ENCODE measurements at places on chromosomes 7 and 10. TPM values are rescaled to one million over a fixed set of nuclear protein-coding genes. Genes with fewer than 3 reads are reported as not detected.
A peak's percentile ranks its signal among the peaks of the same experiment; 100 is the strongest.

DNA sequence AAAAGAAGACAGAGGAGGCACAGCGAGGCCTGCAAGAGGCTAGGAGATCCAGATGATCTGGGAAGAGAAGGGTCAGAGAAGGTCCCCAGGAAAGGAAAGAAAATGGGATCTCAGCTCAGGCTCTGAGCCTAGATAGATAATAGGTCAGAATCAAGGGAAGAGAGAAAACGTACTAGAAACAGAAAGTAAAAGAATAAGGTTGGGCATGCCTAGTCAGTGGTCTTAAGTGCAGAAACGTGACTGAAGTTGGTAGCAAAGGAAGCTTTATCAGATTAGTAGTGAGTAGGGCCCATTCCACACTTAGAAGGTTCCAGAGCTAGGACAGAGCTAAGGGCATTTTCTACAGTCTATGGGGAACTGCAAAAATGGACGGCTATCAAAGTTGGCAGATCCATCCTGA lies 84.8 kb upstream of the ASAH2 start:
- no peak for DNase-seq

- DNase-seq, result no peak
These were observed 127.8 kb upstream of the PPIF start for GRCh38 chr10:79219322-79219957.

GRCh38 chr10:35424680-35425285 lies 88.5 kb downstream of the CCNY start:
- DNase-seq, result no peak

DNA sequence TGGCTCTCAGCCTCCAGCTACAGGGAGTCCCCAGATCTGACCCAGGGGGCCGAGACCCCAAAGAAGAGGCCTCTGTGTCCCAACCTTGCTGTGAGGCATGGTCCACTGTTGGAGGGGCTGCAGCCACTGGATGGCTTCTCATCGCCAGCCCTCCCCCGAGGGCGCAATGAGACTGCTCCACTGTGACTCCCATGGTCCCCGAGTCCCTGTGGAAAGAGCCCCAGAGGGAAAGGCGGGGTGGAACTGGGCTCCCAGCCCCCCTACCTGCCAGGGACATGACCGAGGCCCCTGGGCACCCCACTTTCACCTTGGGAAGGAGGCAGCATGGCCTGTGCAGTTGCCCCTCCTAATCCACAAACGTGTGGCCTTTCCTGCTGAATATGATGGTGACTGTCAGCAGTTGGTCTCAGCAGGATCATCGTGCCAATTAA lies 33.5 kb upstream of the RET start:
- DNase-seq, result no peak

DNA sequence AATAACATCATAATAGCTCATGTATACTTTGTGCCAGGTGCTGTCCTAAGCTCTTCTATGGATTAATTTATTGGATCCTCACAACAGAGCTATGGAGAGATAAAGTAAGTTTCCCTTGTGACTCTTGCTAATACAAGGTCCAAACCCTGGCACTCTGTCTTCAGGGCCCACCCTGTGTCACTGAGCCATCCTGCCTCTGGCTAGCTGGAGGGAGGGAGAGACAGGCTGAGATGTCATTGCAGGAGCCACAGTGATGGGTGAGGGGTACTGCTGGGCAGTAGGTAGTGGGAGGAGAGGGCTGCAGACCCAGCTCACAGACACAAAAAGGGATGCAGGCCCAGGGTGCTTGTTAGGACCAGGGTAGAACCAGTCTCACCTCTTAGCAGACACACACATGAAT lies 16.9 kb downstream of the GCK start:
- DNase-seq, result no peak

DNA sequence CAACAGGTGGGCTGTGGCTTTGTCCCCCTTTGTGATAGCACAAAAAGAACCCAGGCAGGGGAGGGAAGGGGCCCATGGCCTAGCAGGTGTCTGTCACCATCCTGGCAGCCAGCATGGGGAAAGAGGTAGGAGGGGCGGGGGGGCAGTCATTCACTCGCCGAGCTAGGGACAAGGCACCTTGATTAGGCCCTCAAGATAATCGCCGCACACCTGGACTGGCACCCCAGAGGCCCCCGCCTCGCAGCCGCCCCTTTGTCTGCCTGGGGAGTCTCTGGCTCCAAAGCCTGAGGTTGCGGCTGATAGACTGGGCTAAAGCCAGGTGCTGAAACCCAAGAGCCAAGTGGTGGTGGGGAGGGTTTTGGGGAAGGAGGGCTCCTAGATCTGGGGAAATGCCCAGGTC lies 151.2 kb upstream of the PCBD1 start:
- no peak for DNase-seq

- no peak for DNase-seq
These were observed 16.9 kb downstream of the MEOX2 start for GRCh38 chr7:15669443-15670090.

DNA sequence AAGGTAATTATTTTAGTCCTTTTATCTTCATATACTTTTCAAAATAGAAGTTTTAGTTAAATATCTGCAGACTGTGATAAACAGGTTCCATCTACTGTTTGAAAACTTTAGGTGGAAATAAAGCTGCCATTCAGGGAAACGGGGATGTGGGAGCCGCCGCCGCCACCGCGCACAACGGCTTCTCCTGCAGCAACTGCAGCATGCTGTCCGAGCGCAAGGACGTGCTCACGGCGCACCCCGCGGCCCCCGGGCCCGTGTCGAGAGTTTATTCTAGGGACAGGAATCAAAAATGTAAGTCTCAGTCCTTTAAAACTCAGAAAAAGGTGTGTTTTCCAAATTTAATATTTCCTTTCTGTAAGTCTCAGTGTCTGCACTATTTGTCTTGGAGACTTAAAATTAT lies 11.0 kb downstream of the SUN1 start:
- no peak for DNase-seq

GRCh38 chr7:138608275-138608674 lies 92.9 kb downstream of the SVOPL start:
- no peak for DNase-seq

- peak; percentile 9 for DNase-seq
These were observed 5.3 kb downstream of the BMI1 start for GRCh38 chr10:22326145-22326702.

DNA sequence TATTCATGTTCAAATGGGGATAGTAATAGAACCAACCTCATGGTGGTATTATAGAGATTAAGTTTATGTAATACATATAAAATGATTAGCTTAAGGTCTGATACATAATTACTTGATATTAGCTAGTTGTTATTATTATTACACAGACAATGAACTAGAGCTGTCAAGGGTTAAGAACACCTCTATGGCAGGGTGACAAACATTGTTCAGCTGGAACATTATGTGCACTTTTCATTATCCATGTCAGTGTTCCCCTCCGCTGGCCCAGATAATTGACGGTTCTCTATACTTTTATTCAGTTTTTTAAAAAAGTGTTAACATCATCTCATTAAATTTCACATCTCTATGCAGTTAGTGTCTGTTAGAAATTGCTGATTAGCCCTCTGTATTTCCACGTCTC lies 142.1 kb downstream of the CDK14 start:
- no peak for DNase-seq

DNA sequence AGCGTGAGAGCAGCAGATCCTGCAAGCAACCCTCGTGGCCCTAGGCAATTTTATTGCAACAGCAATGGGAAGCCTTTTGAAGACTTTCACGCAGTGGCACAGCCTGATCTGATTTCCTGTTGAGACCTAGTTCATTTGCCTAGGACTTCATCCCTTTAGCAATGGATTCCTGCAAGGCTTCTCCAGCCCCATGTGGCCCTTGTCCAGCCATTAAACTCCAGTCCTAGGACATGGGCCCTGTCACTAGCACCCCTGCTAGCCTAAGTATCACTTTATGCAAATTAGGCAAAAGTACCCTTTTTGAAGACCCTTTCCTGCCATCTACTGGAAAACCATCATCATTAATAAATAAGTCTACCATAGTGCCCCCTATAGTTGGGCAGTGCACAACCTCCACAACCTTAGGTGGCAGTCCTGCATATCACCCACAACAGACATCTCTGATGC lies 379.4 kb downstream of the GALNT17 start:
- DNase-seq, result no peak

DNA sequence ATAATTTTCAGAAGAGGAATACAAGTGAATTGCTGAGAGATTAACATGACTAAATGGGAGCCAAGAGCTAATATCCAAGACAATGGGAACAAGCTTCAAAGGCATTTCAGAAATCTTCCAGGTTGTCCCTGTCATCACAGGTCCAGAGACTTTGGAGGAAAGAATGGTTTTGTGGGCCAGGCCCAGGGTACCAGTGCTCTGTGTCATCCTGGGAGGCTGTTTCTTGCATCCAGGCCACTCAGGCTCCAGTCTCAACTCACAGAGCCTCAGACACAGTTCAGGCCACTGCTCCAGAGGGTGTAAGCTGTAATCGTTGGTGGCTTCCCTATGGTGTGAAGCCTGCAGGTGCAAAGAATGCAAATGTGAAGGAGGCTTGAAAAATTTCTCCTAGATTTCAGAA lies 170.4 kb upstream of the NRG3 start:
- DNase-seq, result no peak

DNA sequence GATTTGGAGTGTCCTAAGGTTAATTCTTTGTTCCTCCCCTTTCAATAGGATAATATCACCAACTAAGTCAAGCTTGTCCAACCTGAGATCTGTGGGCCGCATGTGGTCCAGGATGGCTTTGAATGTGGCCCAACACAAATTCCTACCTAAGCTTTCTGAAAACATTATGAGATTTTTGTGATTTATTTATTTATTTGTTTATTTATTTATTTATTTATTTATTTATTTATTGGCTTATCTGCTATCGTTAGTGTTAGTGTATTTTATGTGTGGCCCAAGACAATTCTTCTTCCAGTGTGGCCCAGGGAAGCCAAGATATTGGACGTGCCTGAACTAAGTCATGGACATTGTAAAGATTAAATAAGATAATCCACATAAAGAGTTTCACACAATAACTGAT lies 446.0 kb downstream of the PARD3 start:
- no peak for DNase-seq

DNA sequence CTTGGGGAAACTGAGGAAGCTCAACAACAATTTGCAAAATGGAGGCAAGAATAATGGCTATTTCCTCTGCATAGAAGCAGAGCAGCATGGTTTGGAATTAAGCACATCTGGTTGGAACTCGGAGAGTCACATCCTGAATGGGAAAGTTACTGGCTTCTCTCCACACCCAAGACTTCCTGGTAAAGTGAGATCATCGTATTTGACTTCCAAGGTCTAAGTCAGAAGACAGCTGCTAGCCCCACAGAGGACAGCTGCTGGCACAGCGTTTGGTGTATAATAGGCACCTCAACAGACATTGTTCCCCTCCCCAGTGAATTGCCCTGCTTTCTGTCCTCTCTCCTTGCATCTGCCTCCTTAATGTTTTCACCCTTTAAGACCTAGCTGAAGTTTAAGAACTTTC lies 37.0 kb upstream of the NRF1 start:
- no peak for DNase-seq

GRCh38 chr7:159098424-159098786 lies 46.3 kb downstream of the VIPR2 start:
- DNase-seq, result no peak

DNA sequence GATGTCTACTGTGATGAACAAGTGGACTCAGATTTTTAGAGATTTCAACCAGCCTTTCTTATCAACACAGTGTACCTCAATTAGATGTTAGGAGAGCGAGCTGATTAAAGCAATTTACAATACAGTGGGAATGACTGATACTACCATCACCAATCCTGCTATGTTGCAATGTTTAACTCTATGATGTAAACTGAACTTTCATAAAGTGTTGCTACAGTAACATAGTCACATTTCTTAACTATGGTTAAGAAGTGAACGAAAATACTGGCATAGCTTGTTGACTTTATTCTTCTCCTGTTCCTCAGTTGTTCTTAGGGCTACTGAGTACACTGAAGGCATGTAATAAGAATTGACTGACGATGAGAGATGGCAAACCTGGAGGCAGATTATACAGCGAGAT lies 139.8 kb downstream of the MYOF start:
- DNase-seq, result no peak

DNA sequence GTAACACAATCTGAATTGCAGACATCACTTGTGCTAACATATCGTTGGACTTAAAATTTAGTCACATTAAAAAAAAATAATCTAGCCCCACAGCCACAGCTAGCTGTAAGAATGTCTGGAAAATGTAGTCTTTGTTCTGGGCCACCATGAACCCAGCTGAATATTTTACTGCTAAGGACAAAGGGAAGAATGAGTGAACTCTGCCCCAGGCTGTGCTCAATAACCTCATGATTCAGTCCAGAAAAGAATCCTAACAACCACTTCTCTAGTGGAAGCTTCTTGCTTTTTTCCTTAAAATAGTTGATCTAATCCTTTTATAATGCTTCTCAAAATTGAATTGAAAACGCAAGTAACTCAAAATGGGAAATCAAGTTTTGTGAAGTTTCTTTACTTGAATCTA lies 25.6 kb upstream of the SOSTDC1 start:
- no peak for DNase-seq

DNA sequence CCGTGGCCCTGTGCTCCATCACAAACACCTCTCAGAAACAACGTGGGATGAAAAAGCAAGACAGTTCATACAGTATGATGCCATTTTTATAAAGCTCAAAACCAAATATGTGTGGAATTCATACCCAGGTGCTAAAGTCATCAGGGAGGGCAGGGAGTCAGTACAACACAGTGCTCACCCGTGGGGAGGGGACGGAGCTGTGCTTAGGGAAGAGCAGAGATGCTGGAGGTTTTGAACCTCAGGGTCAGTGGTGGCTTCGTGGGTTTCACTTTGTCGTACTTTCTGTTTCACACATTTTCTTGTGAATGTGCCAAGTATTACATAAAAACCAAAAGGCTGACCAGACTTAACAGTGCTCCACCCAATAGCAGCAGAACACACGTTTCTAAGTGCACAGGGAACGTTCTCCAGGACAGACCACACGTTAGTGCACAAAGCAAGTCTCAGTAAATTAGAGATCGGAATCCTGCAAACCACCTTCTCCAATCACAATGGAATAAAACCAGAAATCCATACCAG lies 21.2 kb downstream of the ZMIZ2 start:
- peak; percentile 49 for DNase-seq

The CALN1 gene
- not detected for total RNA-seq

The MUC3A gene
- not detected for total RNA-seq

The GATA3 gene
- 0.49 TPM for total RNA-seq

The YAE1 gene
- 20.0 TPM for total RNA-seq

The LEP gene
- total RNA-seq, result not detected

The PNLIP gene
- total RNA-seq, result not detected

The ASZ1 gene
- not detected for total RNA-seq

The ZC3HAV1 gene
- 101 TPM for total RNA-seq

The MICALL2 gene
- 0.94 TPM for total RNA-seq

The LRRD1 gene
- total RNA-seq, result 0.17 TPM

The ATP6V0A4 gene
- not detected for total RNA-seq

The GTF2IRD1 gene
- 2.2 TPM for total RNA-seq

The ANKRD61 gene
- total RNA-seq, result not detected

Data from B cell (primary cell).